ENCODE measurements at places on chromosomes 16 and 17. TPM values are rescaled to one million over a fixed set of nuclear protein-coding genes. Genes with fewer than 3 reads are reported as not detected.

- DNase-seq, result no peak
Measured at GRCh38 chr16:64968539-64968938, 153.3 kb downstream of the CDH11 start.

GRCh38 chr16:51815523-51815922 is 664.5 kb upstream of the SALL1 start:
- DNase-seq, result no peak

DNA sequence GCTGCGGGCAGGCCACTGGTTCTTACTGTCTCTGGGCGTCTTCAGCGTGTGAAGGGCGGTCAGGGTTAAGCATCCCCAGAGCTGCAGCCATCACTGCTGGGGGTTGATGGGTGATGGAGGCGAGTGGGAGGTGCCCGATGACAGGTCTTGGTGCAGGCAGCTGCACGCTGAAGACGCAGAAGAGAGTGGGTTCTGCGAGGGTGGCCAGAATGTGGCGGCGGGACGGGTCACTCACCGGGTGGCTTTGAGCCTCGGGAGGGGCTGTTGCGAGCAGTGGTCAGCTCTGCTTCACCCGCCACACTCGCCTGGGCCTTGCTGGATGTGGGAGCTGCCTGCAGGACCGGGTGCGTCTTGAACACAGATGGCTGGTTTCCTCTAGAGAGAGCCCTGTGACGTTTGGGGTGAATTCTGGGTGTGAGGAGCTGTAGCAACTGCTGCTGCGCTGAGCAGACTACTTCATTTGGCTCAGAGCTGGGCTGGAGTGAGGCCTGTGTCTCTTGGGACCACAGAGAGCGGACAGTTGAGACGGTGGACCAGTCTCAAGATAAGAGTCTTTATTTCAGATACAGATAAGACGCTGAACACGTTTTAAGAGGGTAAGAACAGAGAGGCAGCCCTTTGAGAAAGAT is 44.6 kb upstream of the ZNF750 start:
- no peak for DNase-seq

- no peak for DNase-seq
Measured at GRCh38 chr17:47813512-47814031, 8.0 kb downstream of the OSBPL7 start.

- no peak for DNase-seq
Measured at GRCh38 chr17:2672026-2672425, 39.5 kb downstream of the CLUH start.

The JUP gene
- 23.5 TPM for total RNA-seq

The TNP2 gene
- not detected for total RNA-seq

The RMI2 gene
- 41.9 TPM for total RNA-seq

Data from neural crest cell (in vitro differentiated cells).